Left ventricle myocardium superior (tissue), 1 donor: ENCODE measurements at places on chromosomes 7 and 10.

DNA sequence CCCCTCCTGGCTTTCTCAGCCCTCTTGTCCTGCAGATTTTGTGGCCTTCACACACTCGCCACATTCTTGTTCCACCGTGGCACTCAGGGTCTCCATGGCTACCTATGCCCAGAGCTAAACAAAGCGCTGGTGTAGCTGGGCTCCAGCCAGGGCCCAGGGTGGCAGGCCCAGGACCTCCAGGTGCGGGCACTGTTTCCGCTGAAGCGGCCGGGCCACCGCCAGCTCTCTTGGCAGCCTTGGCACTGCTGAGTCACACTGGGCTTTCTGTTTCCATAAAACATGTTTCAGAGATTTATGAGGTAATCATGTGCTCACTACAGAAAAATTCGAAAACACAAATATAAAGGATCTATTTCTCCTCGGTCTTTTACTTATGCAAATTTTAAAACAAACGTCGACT, 51.3 kb downstream of the AOC1 start:
- DNase-seq: peak; percentile 91

GRCh38 chr10:11539191-11539868, 72.1 kb downstream of the USP6NL start:
- DNase-seq: no peak

DNA sequence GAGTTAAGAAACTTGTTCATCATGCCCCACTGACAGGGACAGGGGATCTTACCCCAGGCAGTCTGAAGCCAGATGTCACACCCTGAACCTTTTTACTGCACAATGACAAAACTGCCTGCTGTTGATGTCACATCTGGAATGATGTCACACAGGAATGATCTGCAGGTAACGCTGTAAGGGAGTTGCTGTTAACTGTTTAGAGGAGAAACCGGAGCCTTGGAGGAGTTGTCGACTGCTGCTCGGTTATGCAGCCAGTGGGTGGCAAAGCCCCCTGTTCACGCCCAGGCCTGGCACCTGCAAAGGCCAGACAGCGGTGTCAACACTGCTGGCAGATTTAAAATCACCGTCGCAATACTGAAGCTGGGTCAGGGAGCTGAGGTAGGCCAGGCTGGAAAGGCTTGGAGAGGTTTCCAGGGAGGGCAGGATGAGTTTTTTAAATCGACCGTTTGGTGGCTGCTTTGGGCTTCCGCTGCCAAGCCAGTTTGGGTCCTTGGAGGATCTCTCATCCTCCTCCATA, 10.0 kb upstream of the SLIT1 start:
- no peak for DNase-seq

GRCh38 chr7:112162142-112162766, 43.9 kb downstream of the DOCK4 start:
- peak; percentile 49 for DNase-seq

- DNase-seq: no peak
Measured at GRCh38 chr7:142753366-142753765, 4.1 kb downstream of the PRSS1 start.
